ENCODE measurements at places on chromosomes 4 and X. TPM values are rescaled to one million over a fixed set of nuclear protein-coding genes. Genes with fewer than 3 reads are reported as not detected.

GRCh38 chrX:15744181-15744867 lies 6.3 kb downstream of the CA5B start:
- no peaks in the 10 kb centered on the region for H3K36me3 ChIP-seq
- H3K27me3 ChIP-seq, result no peaks in the 10 kb centered on the region
- H3K4me3 ChIP-seq, result no peak overlapping the region
- H3K4me1 ChIP-seq, result peaks cover 3% of the 10 kb centered on the region
- DNase-seq, result no peak

KIT gene
- 5.0 TPM for total RNA-seq

GRCh38 chr4:78331186-78331585 lies 220.4 kb upstream of the ANXA3 start:
- no peak overlapping the region for H3K27ac ChIP-seq
- no peak overlapping the region for H3K4me3 ChIP-seq
- DNase-seq, result no peak
- no peaks in the 10 kb centered on the region for H3K36me3 ChIP-seq

- no peaks in the 10 kb centered on the region for H3K4me1 ChIP-seq
- no peaks in the 10 kb centered on the region for H3K36me3 ChIP-seq
- DNase-seq, result no peak
Measured at GRCh38 chr4:82629238-82630000, 67.6 kb upstream of the TMEM150C start.

SLAIN2 gene
- 69.1 TPM for total RNA-seq

PAQR3 gene
- total RNA-seq, result 7.9 TPM

- no peak overlapping the region for H3K4me3 ChIP-seq
- H3K27ac ChIP-seq, result no peak overlapping the region
- H3K36me3 ChIP-seq, result peaks cover 39% of the 10 kb centered on the region
- no peaks in the 10 kb centered on the region for H3K4me1 ChIP-seq
- no peaks in the 10 kb centered on the region for H3K27me3 ChIP-seq
- DNase-seq, result no peak
Measured at GRCh38 chr4:13367691-13368090, 116.4 kb downstream of the RAB28 start.

PCDH18 gene
- 6.6 TPM for total RNA-seq

KCTD8 gene
- total RNA-seq, result not detected

DNA sequence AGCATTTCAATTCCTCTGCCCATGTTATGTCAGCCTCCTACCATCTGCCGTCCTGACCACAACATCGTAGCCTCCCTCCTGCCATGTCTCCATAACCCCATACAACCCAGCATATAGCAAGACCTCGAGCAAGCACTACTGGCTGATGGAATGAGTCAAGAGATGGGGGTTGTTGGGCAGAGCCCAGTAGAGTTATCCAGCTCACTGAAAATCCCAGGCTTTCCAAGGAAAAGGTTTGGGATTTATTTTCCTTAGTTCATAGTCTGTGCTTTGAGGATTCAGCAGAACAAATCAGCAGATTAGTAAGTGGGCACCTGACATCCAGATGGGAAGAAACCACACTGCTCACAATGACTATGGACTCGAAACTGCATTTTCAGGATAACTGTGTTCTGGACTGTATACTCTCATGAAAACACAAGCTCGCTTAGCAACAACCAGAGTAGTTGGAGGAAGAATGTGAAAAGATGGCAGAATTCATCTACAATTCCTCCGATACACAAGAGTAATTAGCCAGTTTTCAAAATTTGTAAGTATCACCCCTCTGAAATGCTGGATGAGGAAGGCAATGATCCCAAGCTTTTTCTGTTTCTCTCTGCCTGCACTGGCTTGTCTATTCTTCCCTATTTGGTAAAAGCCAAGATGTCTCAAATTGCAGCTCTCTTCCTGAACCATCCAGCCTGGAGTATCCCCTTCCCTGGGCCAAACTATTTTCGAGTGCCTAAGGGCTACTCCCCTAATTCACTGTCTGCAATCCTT lies 186.2 kb upstream of the TBL1X start:
- DNase-seq, result no peak
- no peaks in the 10 kb centered on the region for H3K36me3 ChIP-seq
- no peaks in the 10 kb centered on the region for H3K27me3 ChIP-seq
- no peak overlapping the region for H3K4me3 ChIP-seq
- no peaks in the 10 kb centered on the region for H3K4me1 ChIP-seq

- no peaks in the 10 kb centered on the region for H3K4me1 ChIP-seq
- H3K27ac ChIP-seq, result no peak overlapping the region
- H3K27me3 ChIP-seq, result no peaks in the 10 kb centered on the region
- no peak overlapping the region for H3K4me3 ChIP-seq
- no peaks in the 10 kb centered on the region for H3K36me3 ChIP-seq
- no peak for DNase-seq
Measured at GRCh38 chr4:108941904-108942430, 179.1 kb upstream of the ETNPPL start.

FHIP1A gene
- total RNA-seq, result 4.8 TPM

GRCh38 chr4:153494562-153494961 lies 28.4 kb downstream of the TMEM131L start:
- peaks cover 65% of the 10 kb centered on the region for H3K4me1 ChIP-seq
- H3K4me3 ChIP-seq, result no peak overlapping the region
- peak overlapping the region; percentile 76 for H3K27ac ChIP-seq
- no peak for DNase-seq
- no peaks in the 10 kb centered on the region for H3K36me3 ChIP-seq
- no peaks in the 10 kb centered on the region for H3K27me3 ChIP-seq

DNA sequence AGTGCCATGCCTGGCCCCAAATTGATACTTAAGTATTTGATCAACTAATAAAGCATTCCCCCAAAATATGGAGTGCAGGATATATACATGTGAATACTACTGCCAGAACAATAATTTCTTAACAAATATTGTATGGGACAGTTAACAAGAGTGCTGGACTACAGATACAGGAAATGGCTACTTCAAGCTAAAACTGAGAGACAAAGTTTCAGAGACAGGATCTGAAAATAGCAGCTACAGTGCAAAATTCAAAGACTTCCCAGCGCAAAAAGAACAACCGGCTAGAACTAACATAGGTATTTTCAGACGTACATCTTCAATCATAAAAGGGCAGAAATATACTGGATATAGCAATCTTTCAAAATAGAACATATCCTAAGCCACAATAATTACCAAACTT lies 6.3 kb downstream of the ATRX start:
- no peak overlapping the region for H3K27ac ChIP-seq
- peaks cover 8% of the 10 kb centered on the region for H3K4me1 ChIP-seq
- DNase-seq, result no peak
- H3K4me3 ChIP-seq, result no peak overlapping the region
- H3K36me3 ChIP-seq, result no peaks in the 10 kb centered on the region

DNA sequence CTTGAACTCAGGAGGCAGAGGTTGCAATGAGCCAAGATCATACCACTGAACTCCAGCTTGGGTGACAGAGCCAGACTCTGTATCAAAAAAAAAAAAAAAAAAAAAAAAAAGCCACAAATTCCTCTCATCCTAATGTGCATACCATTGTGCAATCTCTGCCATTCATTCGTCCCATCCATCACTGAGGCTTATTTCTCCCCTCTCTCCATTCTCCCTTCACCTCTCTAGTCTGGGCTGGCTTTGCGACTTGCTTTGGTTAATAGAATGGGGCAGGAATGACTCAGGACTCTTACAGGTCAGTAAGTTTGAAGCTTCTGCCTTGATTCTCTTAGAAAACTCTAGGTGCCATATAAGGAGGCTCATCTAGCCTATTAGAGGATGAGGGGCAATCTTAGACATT lies 60.3 kb upstream of the DDX3X start:
- H3K4me1 ChIP-seq, result peaks cover 10% of the 10 kb centered on the region
- no peaks in the 10 kb centered on the region for H3K27me3 ChIP-seq
- H3K27ac ChIP-seq, result no peak overlapping the region
- H3K4me3 ChIP-seq, result no peak overlapping the region
- no peaks in the 10 kb centered on the region for H3K36me3 ChIP-seq
- no peak for DNase-seq

DNA sequence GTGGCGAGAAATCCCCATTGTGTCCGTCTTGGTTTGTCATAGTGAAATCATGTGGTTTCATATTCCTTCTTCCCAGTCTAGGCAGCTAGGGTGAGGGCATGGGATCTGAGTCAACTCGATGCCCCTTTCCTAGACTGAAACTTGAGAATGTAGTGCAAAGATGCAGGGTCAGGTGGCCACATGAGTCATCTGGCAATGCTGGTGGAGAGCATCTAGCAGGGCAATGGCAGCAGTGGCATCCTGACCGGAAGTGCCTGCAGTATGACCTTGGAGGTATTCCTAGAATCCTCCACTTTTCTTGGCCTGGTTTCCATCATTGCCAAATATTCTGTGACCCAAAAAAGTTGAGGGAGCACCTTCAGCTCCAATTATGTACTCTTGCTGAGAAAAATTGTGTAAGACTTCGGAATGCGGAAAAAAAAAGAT lies 39.1 kb upstream of the TMEM184C start:
- no peak overlapping the region for H3K27ac ChIP-seq
- no peak for DNase-seq
- H3K36me3 ChIP-seq, result no peaks in the 10 kb centered on the region
- no peak overlapping the region for H3K4me3 ChIP-seq
- H3K4me1 ChIP-seq, result no peaks in the 10 kb centered on the region

DNA sequence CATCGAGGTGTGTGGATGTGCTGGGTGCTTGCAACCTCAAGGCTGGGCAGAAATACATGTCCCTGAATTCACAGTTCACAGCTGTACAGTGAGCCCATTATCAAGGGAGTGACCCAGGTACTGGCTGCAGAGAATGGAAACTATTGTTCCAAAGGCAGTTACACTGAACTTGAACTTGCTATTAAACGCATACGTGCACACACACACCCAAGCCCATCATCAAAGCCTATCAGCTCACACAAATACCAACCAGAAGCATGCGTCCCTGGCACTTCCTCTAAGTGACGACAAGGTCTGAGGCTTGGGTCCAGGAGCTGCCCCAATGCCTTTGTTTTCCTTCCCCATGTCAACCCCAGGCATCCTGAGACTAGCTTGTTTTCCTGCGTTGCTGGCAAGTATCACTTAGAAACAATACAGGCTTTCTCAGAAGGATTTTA lies 88.6 kb downstream of the IRF2 start:
- no peak for DNase-seq
- H3K36me3 ChIP-seq, result peaks cover 62% of the 10 kb centered on the region
- H3K27me3 ChIP-seq, result no peaks in the 10 kb centered on the region
- H3K4me3 ChIP-seq, result no peak overlapping the region

- peak overlapping the region; percentile 68 for H3K27ac ChIP-seq
- no peaks in the 10 kb centered on the region for H3K27me3 ChIP-seq
- peaks cover 18% of the 10 kb centered on the region for H3K4me1 ChIP-seq
- no peak overlapping the region for H3K4me3 ChIP-seq
Measured at GRCh38 chr4:185773419-185773818, 38.6 kb downstream of the SORBS2 start.

SLC2A9 gene
- 6.4 TPM for total RNA-seq

BMX gene
- total RNA-seq, result 5.6 TPM

GRCh38 chr4:165864271-165864670 lies 8.8 kb upstream of the TLL1 start:
- H3K27ac ChIP-seq, result no peak overlapping the region
- H3K4me3 ChIP-seq, result no peak overlapping the region
- no peaks in the 10 kb centered on the region for H3K27me3 ChIP-seq
- H3K4me1 ChIP-seq, result no peaks in the 10 kb centered on the region

GRCh38 chr4:78532046-78532445 lies 19.5 kb upstream of the ANXA3 start:
- H3K4me3 ChIP-seq, result no peak overlapping the region
- no peak for DNase-seq
- no peaks in the 10 kb centered on the region for H3K27me3 ChIP-seq
- H3K36me3 ChIP-seq, result no peaks in the 10 kb centered on the region
- H3K4me1 ChIP-seq, result no peaks in the 10 kb centered on the region

GRCh38 chr4:109169170-109169569 lies 133.3 kb downstream of the COL25A1 start:
- H3K4me3 ChIP-seq, result no peak overlapping the region
- no peaks in the 10 kb centered on the region for H3K27me3 ChIP-seq
- H3K27ac ChIP-seq, result no peak overlapping the region
- no peak for DNase-seq
- H3K4me1 ChIP-seq, result no peaks in the 10 kb centered on the region

GRCh38 chr4:7310451-7310850 lies 118.1 kb downstream of the SORCS2 start:
- no peak for DNase-seq
- no peak overlapping the region for H3K4me3 ChIP-seq
- no peaks in the 10 kb centered on the region for H3K4me1 ChIP-seq

DNA sequence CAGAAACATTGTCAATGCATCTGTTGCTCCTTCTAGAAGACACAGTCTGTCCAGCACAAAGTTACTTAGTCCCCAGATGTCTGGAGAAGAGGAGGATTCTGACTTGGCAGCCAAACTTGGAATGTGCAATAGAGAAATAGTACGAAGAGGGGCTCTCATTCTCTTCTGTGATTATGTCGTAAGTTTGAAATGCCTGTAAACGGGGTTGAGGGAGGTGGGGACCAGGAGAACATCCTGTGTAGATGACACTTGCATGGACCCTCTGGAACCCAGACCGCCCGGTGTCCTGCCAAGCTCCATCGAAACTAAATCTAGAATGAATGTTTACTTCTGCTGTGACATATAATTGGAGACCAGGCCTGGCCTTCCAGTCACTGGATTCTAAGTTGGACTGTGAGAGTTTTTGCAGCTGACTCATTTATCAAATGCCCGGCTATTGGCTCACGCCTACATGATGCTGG lies 45.0 kb upstream of the MSANTD1 start:
- H3K4me3 ChIP-seq, result no peak overlapping the region
- H3K4me1 ChIP-seq, result peaks cover 37% of the 10 kb centered on the region
- peaks cover 36% of the 10 kb centered on the region for H3K36me3 ChIP-seq
- peak overlapping the region; percentile 82 for H3K27ac ChIP-seq

SPANXN1 gene
- total RNA-seq, result not detected

BMP3 gene
- total RNA-seq, result 0.06 TPM

DNA sequence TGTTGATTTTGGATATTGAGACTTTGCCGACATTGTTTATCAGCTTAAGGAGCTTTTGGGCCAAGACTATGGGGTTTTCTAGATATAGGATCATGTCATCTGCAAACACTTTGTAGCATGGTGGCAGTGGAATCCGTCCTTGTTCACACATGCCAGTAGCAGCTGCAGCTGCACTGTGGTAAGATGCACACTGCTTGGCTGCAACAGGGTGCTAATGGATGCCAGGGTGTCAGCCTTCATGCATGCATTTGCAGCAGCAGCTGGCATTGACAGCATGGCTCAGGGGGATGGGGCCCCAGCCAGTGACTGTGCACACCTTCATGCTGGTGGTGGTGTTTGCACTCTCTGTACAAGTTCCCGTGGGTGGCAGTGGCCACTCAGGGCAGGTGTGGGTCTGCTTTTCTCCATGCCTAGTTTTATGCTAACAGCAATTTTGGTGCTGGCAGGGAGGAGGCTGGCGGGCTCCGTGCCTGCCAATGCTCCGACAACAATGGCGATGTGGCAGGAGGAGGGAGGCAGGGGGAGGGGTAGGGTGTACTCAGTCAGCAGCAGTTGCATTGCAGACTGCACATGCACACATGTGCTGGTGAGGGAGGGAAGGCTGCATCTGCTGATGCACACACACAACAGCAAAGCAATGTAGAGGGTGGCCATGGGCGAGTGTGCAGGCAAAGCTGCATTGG lies 37.5 kb downstream of the BEX3 start:
- peaks cover 5% of the 10 kb centered on the region for H3K27me3 ChIP-seq
- H3K4me1 ChIP-seq, result no peaks in the 10 kb centered on the region
- no peaks in the 10 kb centered on the region for H3K36me3 ChIP-seq
- no peak for DNase-seq
- no peak overlapping the region for H3K4me3 ChIP-seq

All from spleen (tissue), 13 donors.